ENCODE measurements at places on chromosomes 4 and X.

- no peak for DNase-seq
Measured at GRCh38 chr4:174053895-174054294, 229.6 kb downstream of the FBXO8 start.

DNA sequence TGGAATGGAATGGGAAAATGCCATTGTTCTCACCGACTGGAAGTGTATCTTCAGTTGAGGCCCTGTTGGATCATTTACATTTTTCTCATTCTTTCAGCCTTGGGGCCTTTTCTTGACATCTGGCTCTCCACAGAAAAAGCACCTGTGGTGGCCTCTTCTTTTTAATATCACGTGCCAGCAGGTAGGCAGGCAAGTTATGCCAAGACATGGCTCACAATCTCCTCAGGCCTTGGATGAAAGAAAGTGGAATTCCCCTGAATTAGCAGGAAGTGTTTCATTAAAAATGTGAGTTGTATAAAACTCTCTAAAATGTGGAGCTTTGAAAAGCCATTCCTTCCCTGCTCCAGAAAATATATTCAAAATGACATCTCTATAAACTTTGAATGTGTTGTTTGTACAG is 122.1 kb downstream of the FRAS1 start:
- no peak for DNase-seq

GRCh38 chrX:49845701-49846403 is 16.7 kb downstream of the PAGE4 start:
- DNase-seq = no peak

DNA sequence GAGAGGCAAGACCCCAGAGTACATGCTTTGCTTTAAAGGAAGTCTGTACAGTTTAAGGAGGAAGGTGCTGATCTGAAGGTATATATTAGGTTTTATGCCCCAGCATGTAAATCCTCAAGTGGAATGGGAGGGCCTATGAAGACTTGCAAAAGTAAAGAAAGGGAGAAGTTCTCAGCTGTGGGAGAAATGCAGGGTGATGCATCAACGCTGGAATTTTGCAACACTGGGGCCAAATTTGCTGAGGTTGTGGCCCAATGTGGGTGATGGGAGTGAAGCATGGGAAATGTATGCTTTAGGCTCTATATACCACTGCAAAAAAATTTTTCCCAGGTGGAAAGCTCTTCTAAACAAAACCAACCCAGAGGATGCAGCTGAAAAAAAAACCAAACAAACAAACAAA is 33.8 kb upstream of the GPR174 start:
- DNase-seq = no peak

DNA sequence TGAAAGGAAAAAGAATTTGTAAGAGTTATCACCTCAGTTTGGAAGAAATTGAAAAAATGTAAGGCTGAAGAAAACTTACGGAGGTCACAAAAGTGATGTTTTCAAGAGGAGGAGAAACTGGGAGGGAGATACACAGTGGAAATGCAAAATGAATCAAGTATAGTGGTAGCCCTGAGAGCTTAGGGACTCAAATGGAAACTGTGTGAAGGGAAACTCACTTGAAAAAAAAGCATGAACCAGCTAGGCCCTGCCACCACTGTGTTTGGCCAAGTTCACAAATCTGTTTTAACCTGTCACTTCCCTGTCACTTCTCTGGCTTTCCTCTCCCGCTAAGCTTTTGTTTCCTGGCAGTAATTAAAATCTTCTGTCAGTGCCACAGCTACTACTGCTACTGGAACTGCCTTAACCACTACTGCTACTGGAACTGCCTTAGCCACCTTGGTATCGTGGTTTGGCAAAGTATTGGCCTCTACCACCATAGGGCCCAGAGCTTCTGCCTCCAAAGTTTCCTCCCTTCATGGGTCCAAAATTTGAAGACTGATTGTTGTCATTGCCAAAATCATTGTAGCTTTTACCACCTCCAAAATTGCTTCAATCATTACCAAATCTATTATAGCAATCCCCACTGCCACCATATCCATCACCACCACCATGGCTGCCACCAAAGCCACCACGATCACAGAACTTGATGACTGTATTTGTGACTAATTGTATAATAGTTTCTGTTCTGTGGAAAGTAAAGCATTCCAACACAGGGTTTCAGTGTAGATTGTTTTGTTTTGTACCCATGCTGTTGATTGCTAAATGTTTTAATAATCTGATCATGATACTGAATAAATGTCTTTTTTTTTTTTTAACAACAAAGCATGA is 41.5 kb downstream of the SMARCA5 start:
- DNase-seq = no peak

DNA sequence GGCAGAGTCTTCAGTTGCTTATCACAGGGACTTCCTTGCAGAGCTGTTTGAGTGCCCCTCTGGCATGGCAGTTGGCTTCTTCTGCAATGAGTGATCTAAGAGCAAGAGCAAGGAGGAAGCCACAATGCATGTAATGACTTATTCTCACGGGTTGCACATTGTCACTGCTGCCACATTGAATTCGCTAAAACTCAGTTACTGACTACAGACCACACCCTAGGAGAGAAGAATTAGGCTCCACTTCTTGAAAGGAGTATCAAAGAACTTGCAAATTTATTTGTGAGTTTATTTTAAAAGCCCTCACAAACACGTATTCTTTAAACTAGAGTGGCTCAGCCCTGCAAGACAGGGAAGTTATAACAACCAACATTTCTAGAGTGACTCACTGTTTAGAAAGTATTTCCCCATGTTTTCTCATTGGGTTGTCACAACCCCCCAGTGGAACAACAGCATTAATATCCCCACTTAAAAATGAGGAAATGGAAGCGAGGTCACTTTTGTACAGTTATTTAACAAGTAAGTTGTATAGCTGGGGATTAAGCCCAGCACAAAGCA is 32.4 kb upstream of the RBPJ start:
- no peak for DNase-seq
